Activated naive CD8-positive, alpha-beta T cell treated with anti-CD3 and anti-CD28 coated beads for 36 hours (primary cell): ENCODE measurements at places on chromosomes 16 and 17. TPM values are rescaled to one million over a fixed set of nuclear protein-coding genes. Genes with fewer than 3 reads are reported as not detected.

GRCh38 chr17:73835605-73836004 lies 191.4 kb upstream of the SDK2 start:
- DNase-seq: no peak

The ABCA6 gene
- 0.23 TPM for total RNA-seq

GRCh38 chr16:29990034-29990433 lies 5.4 kb downstream of the HIRIP3 start:
- DNase-seq: no peak

The ARL5C gene
- total RNA-seq: not detected

The HCRT gene
- total RNA-seq: not detected

- DNase-seq: no peak
Observed at GRCh38 chr16:29729116-29729521, 16.7 kb downstream of the C16orf54 start.

- no peak for DNase-seq
Observed at GRCh38 chr16:973366-973765, 2.6 kb upstream of the LMF1 start.

GRCh38 chr17:69499318-69499717 lies 84.8 kb downstream of the MAP2K6 start:
- no peak for DNase-seq

- no peak for DNase-seq
Observed at GRCh38 chr16:53356478-53357207, 77.6 kb upstream of the RBL2 start.

- DNase-seq: no peak
Observed at GRCh38 chr16:35195173-35195863, 1735.9 kb downstream of the TP53TG3F start.

The CHD9NB gene
- total RNA-seq: 0.12 TPM
